ENCODE measurements at places on chromosomes 13 and 19.

DNA sequence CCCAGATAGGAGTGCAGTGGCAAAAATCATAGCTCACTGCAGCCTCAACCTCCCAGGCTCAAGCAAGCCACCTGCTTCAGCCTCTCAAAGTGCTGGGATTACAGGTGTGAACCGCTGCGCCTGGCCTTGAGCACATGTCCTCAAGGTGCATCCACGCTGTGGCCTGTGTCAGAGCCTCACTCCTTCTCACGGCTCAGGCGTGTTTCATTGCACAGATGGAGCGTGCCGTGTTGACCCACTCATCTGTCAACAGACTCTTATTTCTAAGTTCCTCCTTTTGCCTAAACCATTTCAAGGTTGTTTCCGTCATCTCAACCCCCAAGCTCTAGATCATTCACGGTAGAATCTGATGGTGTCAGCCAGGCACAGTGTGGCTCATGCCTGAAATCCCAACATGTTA lies 28.2 kb downstream of the ATP8B3 start:
- DNase-seq, result no peak

DNA sequence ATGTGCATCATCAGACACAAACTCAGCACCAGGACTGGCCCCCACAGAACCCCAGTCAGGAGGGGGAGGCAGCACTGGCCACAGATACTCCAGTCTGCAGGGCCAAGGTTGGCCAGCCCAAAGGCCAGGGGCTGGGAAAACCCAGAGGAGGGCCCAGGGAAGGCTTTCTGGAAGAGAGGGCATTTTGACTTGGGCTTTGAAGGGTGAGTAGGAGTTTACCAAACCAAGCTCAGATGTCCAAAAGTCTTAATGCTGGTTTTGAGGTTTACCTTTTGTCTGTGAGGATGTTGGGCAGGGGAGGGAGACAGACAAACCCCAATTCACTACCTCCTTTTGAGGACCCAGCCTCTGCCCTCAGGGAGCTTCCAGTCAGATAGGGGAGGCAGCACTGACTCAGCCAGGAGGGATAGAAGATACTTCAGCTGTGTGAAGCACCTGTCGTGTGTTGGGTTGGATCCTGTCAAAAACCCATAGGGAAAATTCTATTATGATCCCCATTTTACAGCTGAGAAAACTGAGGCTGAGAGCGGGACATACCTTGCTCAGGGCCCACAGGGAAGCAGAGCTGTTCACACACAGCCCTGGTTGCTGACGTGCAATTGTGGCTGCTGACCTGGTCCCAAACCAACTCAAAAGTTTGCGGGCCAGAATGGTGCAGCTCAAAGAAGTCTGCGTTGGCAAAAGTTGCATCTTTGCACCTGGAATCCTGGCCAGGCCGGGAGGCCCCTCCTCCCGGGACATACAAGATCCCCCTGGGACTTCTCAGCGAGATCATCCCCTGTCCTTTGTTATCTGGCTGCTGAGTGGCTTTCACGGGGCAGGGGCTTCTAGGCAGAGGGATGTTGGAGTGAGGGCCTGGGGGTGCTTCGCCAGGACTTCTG lies 13.1 kb downstream of the CILP2 start:
- no peak for DNase-seq

DNA sequence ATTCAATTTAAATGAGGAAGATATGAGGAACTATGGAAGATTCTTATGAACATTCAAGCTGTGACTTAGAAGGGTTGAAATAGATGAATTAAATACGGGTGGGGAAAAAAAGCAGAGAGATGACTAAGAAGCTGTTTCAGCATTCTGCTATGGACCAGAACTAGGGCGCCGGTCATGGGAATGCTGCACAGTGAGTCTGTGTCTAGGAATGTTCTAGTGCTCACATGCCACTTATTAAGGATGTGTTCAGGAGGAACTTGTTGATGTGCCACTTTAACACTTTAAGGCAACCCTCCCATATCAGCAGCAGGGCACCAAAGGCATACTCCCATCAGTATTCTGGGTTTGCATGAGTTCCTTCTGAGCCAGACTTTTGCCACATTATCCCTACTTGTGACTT lies 152.1 kb downstream of the POSTN start:
- DNase-seq, result no peak

GRCh38 chr19:41447732-41448332 lies 4.9 kb downstream of the ERICH4 start:
- DNase-seq, result no peak
